ENCODE measurements at places on chromosomes 11 and 22.

GRCh38 chr11:70367071-70367470, 31.3 kb upstream of the CTTN start:
- DNase-seq = no peak

DNA sequence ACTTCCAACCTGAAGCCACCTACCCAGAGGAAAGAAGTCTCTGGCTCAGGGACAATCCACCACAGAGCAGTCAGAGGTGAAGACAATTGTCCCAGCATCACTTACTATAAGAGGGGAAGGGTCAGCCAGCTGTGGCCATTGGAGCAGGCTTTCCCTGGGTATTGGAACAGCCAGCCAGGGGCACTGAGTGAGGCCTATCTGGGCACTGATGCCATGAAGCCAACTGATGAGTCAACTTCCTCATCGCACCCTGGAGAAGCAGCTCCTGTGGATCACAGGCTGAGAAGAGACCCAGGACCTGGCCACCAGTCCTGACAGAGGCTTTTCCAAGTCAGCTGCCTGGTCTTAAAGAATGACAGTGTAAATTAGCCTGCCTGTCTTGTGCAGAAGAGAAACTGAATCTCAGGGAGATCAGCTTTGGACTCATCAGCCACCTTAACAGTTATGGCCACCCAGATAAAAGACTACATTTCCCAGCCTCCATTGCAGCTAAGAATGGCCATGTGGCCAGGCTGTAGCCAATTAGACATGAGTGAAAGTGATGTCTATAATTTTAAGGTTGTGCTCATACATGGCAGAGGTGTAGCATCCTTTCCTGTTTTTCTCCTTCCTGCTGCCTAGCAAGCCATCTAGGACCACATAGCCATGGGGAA, 19.0 kb downstream of the CHST1 start:
- DNase-seq = no peak

DNA sequence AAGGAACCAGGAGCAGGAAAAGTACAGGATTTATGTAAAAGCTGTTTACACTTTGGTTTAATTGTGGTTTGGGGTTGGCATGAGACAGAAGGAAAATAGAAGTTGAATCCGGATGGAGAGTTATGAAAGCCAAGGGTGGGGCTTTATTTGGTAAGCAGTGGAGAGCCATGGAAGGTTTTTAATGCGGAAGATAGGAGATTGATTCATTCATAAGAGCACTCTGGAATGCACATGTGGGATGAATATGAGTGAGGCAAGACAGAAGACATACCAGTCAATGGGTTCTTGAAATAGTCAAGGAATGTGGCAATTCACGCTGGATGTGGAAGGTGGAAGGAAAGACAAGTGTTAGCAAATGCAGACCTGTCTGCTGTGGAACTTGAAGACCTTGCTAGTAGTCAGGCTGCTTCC, 9.3 kb upstream of the GLB1L3 start:
- DNase-seq = no peak

DNA sequence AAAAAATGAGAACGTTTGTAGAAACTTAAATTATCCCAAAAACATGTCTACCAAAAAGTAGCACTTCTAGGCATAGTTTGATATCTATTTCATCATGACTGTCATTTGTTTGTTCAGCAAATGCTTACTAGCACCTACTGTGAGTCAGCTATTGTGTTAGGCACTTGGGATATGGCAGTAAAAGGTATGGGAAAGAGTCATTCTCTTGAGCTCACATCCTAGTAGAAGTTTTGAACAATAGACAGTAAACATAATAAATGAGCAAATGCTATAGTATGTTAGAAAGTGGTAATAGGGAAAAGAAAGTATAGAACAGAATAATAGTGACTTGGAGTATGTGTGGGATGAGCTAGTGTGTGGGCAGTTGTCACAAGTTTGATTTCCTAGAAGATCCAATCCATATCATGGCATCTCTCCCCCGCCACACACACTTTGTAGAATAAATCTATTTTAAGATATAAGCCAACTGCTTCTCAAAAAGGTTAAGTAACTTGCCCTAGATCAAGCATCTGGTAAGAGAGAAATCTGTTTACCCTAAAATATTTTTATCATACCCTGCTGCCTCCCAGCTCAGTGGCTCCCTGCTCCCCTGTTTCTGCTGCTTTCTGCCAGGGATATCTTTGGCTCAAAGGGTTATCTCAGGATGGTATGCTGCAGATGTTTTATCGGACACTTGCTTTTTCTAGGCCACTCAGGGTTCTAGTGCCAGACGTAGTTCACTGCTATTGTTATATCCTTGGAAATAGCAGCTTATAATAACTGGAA, 129.7 kb downstream of the NCAM1 start:
- DNase-seq = no peak

GRCh38 chr11:33065445-33066178, 26.2 kb downstream of the TCP11L1 start:
- peak; percentile 55 for DNase-seq

DNA sequence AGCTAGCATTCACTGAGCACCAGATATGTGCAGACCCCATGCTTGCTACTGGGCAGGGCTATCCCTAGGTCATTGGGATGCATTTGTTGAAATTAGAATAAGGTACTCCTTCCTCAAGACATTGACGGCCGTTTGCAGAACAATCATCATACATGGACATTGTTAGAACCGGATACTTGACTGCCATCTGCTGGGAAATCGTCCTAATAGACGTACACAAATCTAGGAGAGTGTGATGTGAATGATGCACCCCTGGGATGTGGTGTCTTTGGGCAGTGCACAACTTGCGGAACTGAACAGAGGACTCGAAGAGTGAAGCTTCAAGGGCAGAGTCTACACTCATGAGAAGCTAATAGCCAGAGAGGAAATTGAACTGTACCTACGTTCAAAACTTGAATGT, 35.9 kb downstream of the MYO18B start:
- no peak for DNase-seq

DNA sequence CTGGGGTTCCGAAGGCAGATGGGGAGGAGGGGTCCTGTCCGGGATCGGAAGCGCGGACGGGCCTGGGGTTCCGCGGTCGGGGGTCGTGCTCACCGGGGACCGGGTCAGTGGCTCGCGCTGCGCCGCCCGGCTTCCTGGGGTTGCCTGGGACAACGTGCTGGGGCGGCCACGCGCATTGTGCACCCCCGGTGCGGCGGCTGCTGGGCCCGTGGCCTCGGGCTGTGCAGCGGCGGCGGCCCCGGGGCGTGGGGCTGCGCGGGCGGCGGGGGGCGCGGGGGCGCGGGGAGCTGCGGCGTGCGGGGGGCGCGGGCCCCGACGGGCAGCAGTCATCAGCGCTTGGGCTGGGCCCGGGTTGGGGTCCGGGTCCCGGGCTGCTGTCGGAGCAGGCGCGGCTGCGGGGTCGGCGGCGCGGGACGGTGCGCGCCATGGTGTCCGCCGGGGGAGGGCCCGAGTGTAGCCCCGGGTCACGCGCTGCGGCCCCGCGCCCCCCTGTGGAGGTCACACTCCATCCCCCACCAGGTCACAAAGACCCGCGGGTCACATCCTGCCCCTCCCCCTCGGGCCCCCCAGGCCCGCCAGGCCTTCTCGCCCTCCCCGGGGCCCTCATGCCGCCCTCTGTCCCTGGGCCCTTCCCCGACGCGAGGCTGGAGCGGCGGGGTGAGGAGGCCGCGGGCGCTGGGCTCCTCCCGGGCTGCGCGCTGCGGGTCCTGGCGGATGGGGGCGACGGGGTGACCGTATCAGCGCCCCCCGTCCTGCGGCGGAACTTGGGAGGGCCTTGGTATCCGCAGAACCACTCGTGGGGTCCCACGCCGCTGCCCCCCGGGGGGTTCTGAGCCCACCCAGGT, at the start of gene TTLL8:
Gene TTLL8 (minus strand): TSS at position 238 of the 845 bp plus-strand sequence.
- DNase-seq = no peak

DNA sequence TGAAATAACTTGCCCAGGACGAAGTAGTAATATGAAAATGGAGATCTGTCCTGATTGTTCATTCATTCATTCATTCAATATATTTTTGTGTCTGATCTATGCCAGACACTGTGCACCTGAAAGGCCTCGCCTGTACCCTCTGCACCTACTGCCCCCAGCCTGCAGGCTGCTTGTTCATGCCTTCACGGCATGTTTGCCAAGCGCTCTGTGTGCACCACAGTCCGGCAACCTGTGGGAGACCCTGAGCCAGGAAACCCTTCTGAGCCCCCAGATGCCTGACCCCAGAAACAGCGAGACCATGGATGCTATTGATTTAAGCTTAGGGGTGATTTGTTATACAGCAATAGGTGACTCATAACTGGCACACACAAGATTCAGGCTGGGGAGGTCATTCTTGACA, 47.0 kb downstream of the RTL6 start:
- DNase-seq = no peak

DNA sequence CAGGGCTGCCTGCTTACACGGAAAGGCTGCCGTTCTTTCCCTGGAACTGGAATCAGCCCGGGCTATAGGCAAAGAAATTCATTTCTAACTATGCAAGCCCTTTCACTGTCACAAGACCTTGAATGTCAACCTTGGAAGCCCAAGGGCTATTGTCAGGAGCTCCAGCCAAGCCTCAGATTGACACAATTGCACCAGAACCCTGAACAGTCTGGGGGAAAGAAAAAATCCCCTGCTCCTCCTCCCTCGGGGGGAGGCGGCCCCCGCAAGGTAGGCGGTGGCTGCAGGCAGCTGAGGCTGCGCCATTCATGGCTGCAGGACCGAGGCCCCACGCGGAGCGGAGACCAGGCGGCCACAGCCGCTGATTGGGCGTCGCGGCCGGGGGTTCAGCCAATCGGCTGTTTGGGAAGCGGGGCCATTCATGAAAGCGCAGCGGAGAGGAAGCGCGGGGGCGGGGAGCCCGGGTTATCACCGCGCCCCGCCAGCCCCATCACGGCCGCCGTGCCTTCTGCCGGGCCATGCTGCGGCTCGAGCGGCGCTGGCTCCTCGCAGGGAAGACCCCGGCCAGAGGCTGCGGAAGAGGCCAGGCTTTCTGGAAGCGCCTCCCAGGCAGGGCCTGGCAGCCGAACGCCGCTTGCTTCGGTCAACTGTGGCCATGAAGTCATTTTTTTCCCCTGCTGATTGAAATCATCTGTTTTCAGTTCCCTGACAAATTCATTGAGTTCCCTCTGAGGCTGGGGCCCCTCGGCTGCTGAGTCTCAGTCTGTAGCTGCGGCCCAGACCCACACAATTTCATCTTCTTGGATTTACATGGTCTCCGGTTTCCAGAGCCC, 38.1 kb upstream of the LINC01488 start:
- DNase-seq = peak; percentile 41

DNA sequence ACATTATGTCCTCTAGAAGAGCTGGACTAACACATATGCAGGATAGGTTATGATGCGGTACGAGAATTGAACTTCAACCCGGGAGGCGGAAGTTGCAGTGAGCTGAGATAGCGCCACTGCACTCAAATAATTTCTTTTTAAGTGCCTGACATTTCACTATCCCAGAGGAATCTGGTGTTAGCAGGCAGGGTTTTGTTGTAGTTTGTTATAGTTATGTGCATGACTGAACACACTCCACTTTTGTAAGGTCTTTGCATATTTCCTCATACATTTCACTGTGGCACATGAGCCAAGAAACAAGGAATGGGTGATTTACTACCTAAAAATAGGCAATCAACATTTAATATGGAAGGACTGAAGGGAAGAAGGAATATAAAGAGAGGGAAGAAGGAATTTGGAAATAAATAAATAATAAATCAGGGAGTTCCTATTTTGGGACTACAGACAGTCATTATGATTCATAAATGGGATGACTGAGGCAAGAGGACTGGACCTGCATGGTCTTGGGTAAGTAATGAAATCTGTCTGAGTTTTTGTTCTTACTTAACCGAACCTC, 8.7 kb upstream of the HIPK3 start:
- no peak for DNase-seq

DNA sequence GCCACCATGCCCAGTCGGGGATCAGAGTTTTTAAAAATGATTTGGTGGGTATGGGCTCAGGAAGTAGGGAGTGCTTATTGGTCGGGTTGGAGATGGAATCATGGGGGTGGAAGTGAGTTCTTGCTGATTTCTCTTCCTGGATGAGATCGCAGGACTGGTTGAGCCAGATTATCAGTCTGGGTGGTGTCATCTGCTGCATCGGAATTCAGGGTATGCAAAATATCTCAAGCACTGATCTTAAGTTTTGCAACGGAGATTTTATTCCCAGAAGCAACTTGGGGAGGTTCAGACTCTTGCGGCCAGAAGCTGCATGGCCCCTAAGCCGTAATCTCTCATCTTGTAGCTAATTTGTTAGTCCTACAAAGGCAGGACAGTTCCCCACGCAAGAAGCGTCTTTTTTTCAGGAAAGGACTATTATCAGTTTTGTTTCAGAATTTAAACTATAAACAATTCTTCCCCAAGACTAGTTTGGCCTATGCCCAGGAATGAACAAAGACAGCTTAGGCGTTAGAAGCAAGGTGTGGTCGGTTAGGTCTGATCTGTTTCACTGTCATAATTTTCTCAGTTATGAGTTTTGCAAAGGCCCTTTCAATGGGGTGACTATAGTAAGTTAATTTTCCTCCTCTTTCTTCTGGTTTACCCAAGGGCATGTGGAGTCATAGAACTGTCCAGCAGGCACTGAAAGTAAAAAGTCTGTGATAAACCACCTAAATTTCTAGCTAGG, 1.4 kb upstream of the PIWIL3 start:
- no peak for DNase-seq

DNA sequence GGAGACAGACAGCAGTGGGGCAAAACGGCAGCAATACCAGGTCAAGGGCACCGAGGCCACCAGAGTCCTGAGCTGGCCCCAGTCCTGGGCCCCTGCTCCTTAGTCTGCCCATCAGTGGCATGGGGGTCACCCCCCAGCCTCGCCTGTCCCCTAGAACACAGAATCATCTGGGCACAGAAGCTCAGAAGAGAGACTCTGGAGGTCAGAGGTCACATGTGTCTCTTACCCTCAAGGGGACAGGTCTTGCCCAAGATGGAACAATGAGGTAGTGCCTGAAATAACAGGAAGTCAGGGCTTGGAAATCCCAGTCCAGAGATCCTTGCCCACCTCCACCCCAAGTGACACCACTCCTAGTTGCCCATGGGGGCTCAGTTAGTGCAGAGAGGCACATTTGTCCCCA, 20.6 kb downstream of the PDE2A start:
- no peak for DNase-seq

- DNase-seq = no peak
Observed at GRCh38 chr11:47960015-47960414, 20.3 kb upstream of the PTPRJ start.

DNA sequence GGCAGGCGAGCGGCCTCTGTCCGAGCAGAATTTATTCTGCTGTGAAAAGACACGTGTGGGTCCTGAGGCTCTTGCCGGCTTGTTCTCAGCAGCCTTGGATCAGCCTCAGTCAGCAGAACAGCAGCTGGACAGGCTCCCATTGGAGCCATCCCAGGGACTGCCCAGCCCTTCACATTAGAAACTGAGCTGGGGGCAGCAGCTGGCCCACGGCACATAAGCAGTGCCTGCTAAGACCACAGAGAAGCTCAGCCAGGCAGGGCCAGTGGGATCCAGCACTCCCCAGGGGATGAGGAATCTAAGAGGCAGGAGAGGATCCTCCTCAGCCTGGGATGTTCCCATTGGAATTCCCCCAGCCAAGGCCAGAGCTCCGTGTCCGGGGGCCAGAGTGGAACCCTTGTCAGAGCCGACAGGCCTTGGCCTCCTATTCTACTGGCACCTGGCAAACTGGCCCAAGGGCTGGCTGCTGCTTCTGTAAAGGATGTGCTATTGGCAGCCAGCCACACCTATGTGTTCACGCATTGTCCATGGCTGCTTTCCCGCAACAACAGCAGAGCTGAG, 18.2 kb downstream of the RTN4R start:
- no peak for DNase-seq

- DNase-seq = no peak
Observed at GRCh38 chr11:114276077-114276476, 20.1 kb upstream of the NNMT start.

Measured in activated T-helper 9 cell treated with anti-CD3 and anti-CD28 coated beads, Interleukin-2, amount 50 U/mL, for 16 hours (primary cell).